ENCODE measurements at places on chromosomes 6 and 20.

- no peak for DNase-seq
Observed at GRCh38 chr20:17909869-17910321, 58.7 kb downstream of the SNX5 start.

DNA sequence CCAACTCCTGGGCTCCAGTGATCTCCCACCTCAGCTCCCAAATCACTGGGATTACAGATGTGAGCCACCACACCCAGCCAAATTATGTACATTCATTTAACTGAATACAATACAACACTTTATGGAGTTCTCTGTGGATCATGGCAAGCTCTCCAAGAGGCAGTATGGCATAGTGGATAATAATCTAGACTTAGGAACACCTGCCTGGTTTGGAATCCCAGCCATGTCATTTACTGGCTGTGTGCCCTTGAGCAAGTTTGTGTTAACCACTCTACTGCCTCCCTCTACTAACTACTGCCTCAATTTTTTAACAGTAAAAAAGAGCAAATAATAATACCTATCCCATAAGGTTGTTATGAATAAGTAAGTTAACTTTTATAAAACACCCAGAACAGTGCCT is 1.9 kb upstream of the ETV7 start:
- DNase-seq, result no peak

DNA sequence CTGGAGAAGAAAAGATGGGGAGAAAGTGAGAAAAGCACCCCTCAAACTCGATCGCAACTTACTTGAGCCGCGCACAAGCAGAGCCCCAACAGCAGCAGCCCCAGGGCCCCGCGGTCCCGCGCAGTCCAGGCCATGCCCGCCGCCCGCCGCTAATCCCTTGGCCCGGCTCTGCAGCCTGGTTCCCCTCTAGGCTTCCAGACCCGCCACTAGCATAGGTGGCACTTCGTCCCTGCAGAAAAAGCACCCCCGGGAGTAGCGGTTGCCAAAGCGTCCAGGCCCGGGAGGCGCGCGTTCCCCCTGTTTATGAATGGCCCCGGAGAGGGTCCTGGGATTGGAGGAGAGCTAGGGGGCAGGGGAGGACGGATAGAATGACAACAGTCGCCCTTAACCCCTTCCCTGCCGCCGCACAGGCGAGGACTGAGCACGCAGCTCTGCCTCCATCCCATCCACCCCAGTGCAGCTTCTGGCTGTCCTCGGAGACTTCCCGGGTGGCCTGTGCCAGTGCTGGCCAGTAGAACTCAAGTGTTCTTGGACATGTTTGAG is 19.9 kb downstream of the COL9A1 start:
- DNase-seq, result no peak

DNA sequence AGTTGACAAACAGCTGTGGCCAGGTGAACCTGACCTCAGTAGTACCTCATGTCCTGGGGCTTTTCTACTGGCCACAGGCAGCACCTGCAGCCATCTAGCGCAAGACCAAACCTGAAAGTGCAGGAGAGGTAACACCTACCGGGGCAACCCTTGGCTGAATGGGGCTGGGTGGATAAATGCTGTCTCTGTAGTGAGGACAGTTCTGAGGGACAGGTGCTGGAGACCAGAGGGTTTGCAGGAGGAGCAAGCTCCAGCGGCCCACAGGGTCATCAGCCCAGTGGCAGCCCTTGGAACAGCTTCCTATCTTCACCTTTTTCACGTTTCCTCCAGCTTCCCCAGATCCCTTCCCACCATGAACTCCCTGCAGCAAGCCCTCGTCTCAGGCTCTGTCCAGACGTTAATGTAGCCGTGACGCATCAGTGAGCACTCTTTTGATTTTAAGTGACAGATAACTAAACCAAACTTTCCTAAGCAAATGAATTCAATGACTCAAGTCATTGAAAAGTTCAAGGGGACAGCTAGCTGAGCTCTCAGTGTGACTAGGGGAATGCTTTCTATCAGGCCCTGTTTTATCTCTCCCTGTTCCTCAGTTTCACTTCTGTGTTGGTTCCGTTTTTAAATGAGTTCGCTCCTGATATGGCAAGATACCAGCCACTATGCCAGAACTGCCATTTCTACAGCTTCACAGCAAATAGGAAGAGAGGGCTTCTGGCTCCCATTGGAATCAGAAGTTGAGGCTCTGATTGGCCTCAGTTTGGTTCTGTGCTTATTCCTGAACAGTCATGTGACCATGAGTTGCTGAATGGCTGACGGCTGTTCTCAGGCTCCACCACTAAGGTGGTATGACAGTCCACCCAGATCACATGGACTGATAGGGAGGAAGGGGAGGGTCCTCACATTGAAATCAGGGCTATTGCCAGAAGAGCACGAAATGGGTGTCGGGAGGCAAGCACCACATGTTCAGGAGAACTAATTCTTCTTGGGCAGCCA is 12.1 kb upstream of the PFDN4 start:
- DNase-seq, result no peak

GRCh38 chr6:109799664-109800063 is 108.6 kb downstream of the FIG4 start:
- DNase-seq, result no peak

GRCh38 chr6:36463676-36464075 is 20.9 kb downstream of the KCTD20 start:
- DNase-seq, result no peak

- no peak for DNase-seq
Observed at GRCh38 chr20:19872001-19872400, 113.9 kb downstream of the RIN2 start.

GRCh38 chr6:108744996-108745395 is 103.2 kb upstream of the ARMC2 start:
- DNase-seq, result no peak

- no peak for DNase-seq
Observed at GRCh38 chr6:119109654-119110325, 31.3 kb upstream of the FAM184A start.

DNA sequence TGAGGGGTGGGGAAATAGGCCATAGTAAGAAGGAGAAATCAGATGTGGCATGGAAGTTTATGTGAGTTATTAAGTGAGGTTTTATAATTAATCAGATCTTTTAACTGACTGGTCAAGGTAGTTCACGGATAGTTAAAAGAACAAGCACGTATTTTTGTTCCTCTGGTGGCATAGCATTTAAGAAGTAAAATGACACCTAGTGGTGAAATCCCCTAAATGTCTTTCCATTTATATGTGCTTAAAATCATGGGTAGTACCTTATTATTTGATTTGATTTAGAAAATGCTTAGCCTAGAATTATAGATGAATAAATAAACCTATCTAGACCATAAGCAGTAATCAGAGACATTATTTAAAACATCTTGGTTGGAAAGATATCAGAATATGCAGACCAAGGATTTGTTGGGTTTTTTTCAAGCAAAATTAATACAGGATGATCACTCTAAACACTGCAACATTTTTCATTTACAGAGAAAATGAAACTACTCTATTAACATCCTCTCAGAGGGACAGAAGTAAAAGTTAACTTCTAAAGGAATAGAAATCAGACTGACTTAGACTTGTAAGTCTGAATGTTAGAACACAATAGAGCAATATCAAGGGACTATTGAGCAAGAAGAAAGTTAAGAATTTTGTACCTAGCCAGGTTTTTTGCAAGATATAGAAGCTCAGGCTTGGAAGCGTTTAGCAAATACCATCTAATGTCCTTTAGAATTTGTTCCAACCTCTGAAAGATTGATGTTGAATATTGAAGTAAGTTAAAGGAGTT is 81.1 kb downstream of the STXBP5 start:
- DNase-seq, result no peak

GRCh38 chr20:43533060-43533459 is 25.6 kb downstream of the L3MBTL1 start:
- DNase-seq, result no peak

GRCh38 chr6:44439270-44440045 is 52.0 kb downstream of the CDC5L start:
- DNase-seq, result no peak

All from heart right ventricle (tissue), 16 donors.